ENCODE measurements at places on chromosomes 11 and 22.

DNA sequence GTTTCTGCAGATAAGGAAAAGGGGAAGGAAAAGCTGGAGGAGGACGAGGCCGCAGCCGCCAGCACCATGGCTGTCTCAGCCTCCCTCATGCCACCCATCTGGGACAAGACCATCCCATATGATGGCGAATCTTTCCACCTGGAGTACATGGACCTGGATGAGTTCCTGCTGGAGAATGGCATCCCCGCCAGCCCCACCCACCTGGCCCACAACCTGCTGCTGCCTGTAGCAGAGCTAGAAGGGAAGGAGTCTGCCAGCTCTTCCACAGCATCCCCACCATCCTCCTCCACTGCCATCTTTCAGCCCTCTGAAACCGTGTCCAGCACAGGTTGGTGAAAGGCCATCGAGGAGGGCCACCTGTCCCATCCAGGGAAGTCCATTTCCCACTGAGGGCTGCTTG, 5.6 kb downstream of the TEF start:
- DNase-seq = no peak

- no peak for DNase-seq
Measured at GRCh38 chr22:32887324-32887980, 85.9 kb downstream of the TIMP3 start.

- DNase-seq = no peak
Measured at GRCh38 chr11:16587670-16588069, 150.8 kb upstream of the C11orf58 start.

- DNase-seq = no peak
Measured at GRCh38 chr11:111308140-111308539, 9.8 kb downstream of the POU2AF3 start.

DNA sequence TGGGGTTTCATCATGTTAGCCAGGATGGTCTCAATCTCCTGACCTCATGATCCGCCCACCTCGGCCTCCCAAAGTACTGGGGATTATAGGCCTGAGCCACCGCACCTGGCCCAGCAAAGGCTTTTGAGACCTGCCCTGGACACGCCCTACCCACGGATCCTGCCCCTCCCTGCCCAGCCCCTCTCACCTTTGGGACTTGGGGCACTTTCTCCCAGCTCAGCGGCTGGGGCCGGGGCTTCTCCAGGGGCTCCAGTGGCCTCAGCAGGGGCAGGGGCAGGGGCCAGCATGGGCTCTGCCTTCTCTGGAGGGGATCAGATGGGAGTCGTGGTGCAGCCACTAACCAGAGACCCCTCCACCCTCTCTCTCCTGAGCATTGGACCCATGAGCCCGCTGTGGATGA, 2.2 kb downstream of the MYBPC3 start:
- DNase-seq = no peak
